ENCODE measurements at places on chromosomes 7 and 10. TPM values are rescaled to one million over a fixed set of nuclear protein-coding genes. Genes with fewer than 3 reads are reported as not detected.

DNA sequence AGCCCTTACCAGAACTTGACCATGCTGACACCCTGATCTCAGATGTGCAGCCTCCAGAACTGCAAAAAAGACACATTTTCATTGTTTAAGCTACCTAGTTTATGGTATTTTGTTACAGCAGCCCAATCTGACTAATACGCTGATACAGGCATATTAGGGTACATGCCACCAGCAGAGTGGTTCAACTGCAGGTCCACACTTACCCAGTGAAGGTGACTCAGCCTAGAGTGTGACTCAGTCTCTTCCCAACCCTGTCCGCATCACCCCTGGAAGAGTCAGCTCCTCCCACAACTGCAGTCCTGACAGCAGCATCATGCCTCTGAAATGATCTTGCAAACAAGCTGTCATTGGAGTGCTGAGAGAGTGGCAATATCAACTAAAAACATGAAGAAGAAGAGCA is 30.8 kb upstream of the GOT1 start:
- peaks cover 41% of the 10 kb centered on the region for H3K27me3 ChIP-seq
- H3K27ac ChIP-seq = no peak overlapping the region
- no peaks in the 10 kb centered on the region for H3K36me3 ChIP-seq
- no peak for DNase-seq
- no peak overlapping the region for H3K4me3 ChIP-seq

DNA sequence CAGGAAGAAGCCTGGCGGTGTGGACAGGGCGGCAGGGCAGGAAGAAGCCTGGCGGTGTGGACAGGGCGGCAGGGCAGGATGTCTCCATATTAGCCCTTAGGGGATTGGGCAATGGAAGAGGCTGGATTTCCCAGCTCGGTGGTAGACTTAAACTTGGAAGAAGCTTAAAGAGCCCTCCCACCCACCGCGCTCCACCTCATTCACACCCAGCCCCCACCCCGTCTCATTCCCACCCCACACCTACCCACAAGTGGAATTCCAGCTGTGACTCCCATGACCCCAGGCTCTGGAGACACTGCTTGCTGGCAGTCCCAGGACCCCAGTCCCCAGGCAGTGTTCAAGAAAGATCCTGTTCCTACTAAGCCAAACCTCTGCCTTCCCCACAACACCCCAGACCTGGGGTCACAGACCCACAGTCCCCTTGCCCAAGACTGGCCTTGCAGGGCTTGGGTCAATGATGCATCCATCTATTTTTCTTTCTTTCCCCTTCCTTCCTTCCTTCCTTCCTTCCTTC is 34.0 kb downstream of the SPDYE6 start:
- H3K4me3 ChIP-seq = no peak overlapping the region
- H3K27ac ChIP-seq = no peak overlapping the region
- DNase-seq = no peak
- H3K27me3 ChIP-seq = peaks cover 22% of the 10 kb centered on the region

- H3K27me3 ChIP-seq = no peaks in the 10 kb centered on the region
- H3K36me3 ChIP-seq = no peaks in the 10 kb centered on the region
- H3K4me3 ChIP-seq = no peak overlapping the region
- DNase-seq = no peak
- H3K27ac ChIP-seq = no peak overlapping the region
Observed at GRCh38 chr7:121547544-121548092, 151.5 kb upstream of the FAM3C start.

GRCh38 chr7:123581162-123581459 is 20.5 kb upstream of the ASB15 start:
- H3K27ac ChIP-seq = no peak overlapping the region
- no peak overlapping the region for H3K4me3 ChIP-seq
- DNase-seq = no peak
- no peaks in the 10 kb centered on the region for H3K4me1 ChIP-seq
- H3K27me3 ChIP-seq = no peaks in the 10 kb centered on the region

GRCh38 chr10:117249493-117250093 is 8.7 kb downstream of the SLC18A2 start:
- no peak for DNase-seq
- H3K4me1 ChIP-seq = peaks cover 4% of the 10 kb centered on the region
- H3K27ac ChIP-seq = no peak overlapping the region
- peaks cover 66% of the 10 kb centered on the region for H3K27me3 ChIP-seq

- H3K4me1 ChIP-seq = no peaks in the 10 kb centered on the region
- no peak overlapping the region for H3K27ac ChIP-seq
- H3K36me3 ChIP-seq = no peaks in the 10 kb centered on the region
- H3K4me3 ChIP-seq = no peak overlapping the region
- no peaks in the 10 kb centered on the region for H3K27me3 ChIP-seq
Observed at GRCh38 chr7:138697535-138698182, 3.5 kb downstream of the SVOPL start.

DNA sequence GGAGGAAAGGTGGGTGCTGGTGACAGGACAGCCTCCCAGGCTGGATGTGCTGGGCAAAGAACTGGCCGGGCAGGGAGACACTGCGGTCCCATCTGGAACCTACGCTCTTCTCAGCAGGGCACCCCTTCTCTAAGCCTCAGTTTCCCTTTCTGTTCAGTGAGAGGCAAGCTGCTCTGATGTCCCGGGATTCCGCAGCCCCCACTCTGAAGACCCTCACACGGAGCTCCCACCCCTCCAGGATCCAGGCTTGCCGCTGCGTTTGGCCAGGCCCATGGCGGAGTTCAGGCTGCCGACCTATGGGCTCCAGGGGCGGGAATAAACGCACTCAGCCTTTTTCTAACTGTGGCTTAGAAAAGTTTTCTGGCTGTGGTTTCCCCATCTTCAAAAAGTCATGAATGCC is 10.2 kb upstream of the INTS1 start:
- peak overlapping the region; percentile 84 for H3K27ac ChIP-seq
- DNase-seq = no peak
- H3K4me3 ChIP-seq = no peak overlapping the region
- H3K27me3 ChIP-seq = peaks cover 24% of the 10 kb centered on the region

- no peak for DNase-seq
- no peak overlapping the region for H3K4me3 ChIP-seq
- no peak overlapping the region for H3K27ac ChIP-seq
- H3K4me1 ChIP-seq = peaks cover 30% of the 10 kb centered on the region
Observed at GRCh38 chr7:151406886-151407583, 2.8 kb downstream of the WDR86 start.

DNA sequence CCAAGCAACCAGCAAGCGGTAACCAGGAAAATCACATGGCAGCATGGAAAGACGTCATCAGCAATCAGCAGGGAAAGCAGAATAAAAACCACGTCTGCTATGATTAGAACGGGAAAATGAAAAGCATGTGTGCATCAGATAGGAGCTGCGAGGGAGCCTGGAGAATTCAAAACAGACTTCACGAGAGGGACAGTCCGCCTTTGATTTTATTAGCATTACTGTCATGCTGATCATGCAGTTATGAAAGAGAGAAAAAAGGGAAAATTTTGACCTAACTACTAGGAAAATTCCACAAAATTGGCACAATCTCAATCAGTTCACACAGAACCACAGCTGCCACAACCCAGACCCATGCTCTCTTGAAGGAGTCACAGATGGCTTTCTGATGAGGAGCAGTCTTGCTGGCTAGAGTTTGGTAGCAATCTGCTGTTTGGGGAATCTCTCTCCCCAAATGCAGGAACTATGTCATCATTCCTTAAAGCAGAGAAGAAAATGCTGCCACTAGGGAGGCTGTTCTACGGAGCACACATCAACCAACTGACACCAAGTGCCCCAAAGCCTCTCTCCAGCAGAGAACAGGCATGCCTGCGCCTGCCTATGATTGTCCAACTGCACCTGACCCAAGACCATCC is 295.9 kb downstream of the TNS3 start:
- peaks cover 80% of the 10 kb centered on the region for H3K36me3 ChIP-seq
- H3K4me1 ChIP-seq = no peaks in the 10 kb centered on the region
- no peaks in the 10 kb centered on the region for H3K27me3 ChIP-seq
- peak overlapping the region; percentile 29 for H3K27ac ChIP-seq

- no peaks in the 10 kb centered on the region for H3K27me3 ChIP-seq
- no peak overlapping the region for H3K4me3 ChIP-seq
- H3K27ac ChIP-seq = no peak overlapping the region
- no peaks in the 10 kb centered on the region for H3K36me3 ChIP-seq
- DNase-seq = no peak
- no peaks in the 10 kb centered on the region for H3K4me1 ChIP-seq
Observed at GRCh38 chr7:53431901-53432300, 396.5 kb downstream of the POM121L12 start.

GRCh38 chr7:84191261-84191660 is 3.3 kb downstream of the SEMA3A start:
- peaks cover 11% of the 10 kb centered on the region for H3K4me1 ChIP-seq
- no peak overlapping the region for H3K27ac ChIP-seq
- no peaks in the 10 kb centered on the region for H3K27me3 ChIP-seq

DNA sequence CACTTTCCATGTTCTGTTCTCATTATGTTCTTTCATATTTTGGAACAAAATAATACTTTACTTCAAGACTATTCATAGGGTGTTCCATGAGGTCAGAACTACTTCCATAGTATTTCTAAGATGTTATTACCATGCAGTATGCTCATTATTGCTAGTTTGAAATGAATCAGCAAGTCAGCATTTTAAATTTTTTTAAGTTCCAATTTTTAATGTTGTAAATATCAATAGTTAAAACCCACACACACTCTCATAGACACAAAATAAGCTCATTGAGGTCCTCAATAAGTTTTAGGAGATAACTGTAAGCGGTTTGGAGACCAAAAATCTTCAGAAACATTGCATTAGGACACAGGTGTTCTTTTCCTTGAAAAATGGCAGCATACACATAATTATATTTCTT is 550.7 kb downstream of the AUTS2 start:
- H3K4me3 ChIP-seq = no peak overlapping the region
- no peaks in the 10 kb centered on the region for H3K27me3 ChIP-seq
- H3K27ac ChIP-seq = no peak overlapping the region
- no peaks in the 10 kb centered on the region for H3K36me3 ChIP-seq
- no peaks in the 10 kb centered on the region for H3K4me1 ChIP-seq
- DNase-seq = no peak

DNA sequence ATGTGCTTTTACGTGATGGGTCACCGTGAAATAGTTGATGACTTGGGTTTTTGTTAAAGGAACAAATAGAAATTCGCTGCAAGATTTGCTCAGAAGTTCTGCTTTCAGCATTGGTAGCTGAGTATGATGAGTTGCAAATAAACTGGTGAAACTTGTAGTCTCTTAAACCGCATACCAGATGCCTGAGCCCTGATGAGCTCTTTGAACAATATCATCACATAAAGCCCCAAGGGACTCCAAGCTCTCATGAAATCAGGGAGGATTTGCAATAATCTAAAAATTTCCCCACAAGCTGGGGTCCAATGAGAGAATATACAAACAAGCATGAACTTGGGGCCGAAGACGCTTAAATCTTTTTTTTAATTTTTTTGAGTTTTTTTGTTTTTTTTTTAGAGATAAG is 312.4 kb downstream of the CALN1 start:
- no peak overlapping the region for H3K27ac ChIP-seq
- H3K4me1 ChIP-seq = no peaks in the 10 kb centered on the region
- no peaks in the 10 kb centered on the region for H3K27me3 ChIP-seq
- no peak for DNase-seq
- no peak overlapping the region for H3K4me3 ChIP-seq

- no peak for DNase-seq
- peaks cover 4% of the 10 kb centered on the region for H3K4me1 ChIP-seq
Observed at GRCh38 chr7:156635529-156636385, 4.8 kb upstream of the RNF32 start.

DNA sequence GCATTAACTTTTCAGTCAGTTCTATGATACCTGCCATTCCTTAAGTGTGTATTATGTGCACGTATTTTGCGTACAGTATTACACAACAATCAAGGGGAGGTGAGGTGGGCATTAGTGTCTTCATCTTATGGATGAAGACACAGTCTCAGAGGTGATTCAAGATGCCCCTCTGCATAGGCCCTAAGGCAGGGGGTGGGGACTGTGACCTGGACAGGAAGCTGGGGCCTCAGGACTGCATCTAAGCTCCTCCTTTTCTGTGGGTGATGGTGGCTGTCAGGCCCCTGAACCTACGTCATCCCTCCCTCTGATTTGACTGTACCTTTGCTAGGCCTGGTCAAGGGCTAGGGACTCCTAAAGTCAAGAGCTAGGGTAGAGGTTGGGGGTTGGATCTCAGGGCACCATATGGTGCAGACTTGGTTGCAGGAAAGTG is 38.9 kb downstream of the HK1 start:
- H3K4me1 ChIP-seq = peaks cover 46% of the 10 kb centered on the region
- DNase-seq = no peak
- no peaks in the 10 kb centered on the region for H3K27me3 ChIP-seq

GRCh38 chr10:123284022-123284421 is 129.8 kb downstream of the BUB3 start:
- no peaks in the 10 kb centered on the region for H3K36me3 ChIP-seq
- no peaks in the 10 kb centered on the region for H3K27me3 ChIP-seq
- no peak overlapping the region for H3K4me3 ChIP-seq
- no peaks in the 10 kb centered on the region for H3K4me1 ChIP-seq
- H3K27ac ChIP-seq = no peak overlapping the region
- no peak for DNase-seq

DNA sequence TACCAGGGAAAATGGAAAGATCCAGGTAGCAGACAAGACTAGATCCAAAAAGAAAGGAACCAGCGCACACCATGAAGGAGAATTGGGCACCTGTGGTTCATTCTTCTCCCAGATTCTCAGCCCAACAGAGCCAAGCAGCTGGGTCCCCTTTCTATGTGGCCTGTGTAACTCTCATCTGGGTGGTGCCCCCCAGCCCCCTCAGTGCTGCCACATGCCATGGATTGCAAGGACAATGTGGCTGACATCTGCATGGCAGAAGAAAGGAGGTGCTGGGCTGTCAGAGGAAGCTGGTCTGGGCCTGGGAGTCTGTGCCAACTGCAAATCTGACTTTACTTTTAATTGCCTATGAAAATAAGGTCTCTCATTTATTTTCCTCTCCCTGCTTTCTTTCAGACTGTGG is 21.4 kb downstream of the PRSS2 start:
- peaks cover 16% of the 10 kb centered on the region for H3K27me3 ChIP-seq
- H3K4me1 ChIP-seq = peaks cover 9% of the 10 kb centered on the region

DNA sequence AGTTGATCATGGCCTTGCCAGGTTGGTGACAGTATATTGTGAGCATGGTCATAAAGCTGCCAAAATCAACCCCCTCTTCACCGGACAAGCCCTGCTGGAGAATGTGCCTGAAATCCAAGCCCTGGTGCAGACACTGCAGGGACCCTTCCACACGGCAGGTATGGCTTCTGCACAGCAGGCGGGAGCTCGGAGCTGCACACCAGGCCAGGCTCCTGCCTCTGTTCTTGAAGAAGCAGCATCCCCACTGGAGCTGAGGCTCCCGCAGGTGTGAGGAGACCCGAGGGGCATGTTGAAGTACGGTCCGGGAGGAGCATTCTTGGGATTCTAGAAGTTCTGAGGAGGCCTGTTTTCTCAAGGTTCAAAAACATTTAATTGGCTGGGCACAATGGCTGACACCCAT is 12.7 kb downstream of the DHTKD1 start:
- DNase-seq = no peak
- no peak overlapping the region for H3K4me3 ChIP-seq
- H3K27ac ChIP-seq = no peak overlapping the region
- peaks cover 22% of the 10 kb centered on the region for H3K36me3 ChIP-seq
- no peaks in the 10 kb centered on the region for H3K27me3 ChIP-seq
- no peaks in the 10 kb centered on the region for H3K4me1 ChIP-seq

- H3K4me1 ChIP-seq = no peaks in the 10 kb centered on the region
- H3K4me3 ChIP-seq = peak overlapping the region; percentile 81
- peak overlapping the region; percentile 99 for H3K27ac ChIP-seq
- H3K36me3 ChIP-seq = no peaks in the 10 kb centered on the region
Observed at GRCh38 chr10:87861566-87861952, 1.8 kb downstream of the KLLN start.

Gene NYAP1
- 0.55 TPM for total RNA-seq

Gene CALY
- not detected for total RNA-seq

Gene ASB4
- total RNA-seq = 0.10 TPM

Gene TFPI2
- 4.5 TPM for total RNA-seq

Gene GBX1
- total RNA-seq = not detected

Gene TMEM213
- 0.05 TPM for total RNA-seq

Gene AUTS2
- total RNA-seq = 54.3 TPM

Gene ACTL6B
- total RNA-seq = not detected

Measured in left lung (tissue), 14 donors.